ENCODE measurements at places on chromosomes 1 and 21. TPM values are rescaled to one million over a fixed set of nuclear protein-coding genes. Genes with fewer than 3 reads are reported as not detected.
A peak's percentile ranks its signal among the peaks of the same experiment; 100 is the strongest.

The TPTE gene
- total RNA-seq: not detected

The TAS1R1 gene
- total RNA-seq: not detected

GRCh38 chr21:45207839-45208626 is 79.7 kb downstream of the POFUT2 start:
- DNase-seq: no peak
- no peaks in the 10 kb centered on the region for H3K27me3 ChIP-seq
- no peaks in the 10 kb centered on the region for H3K4me1 ChIP-seq

The ADIPOR1 gene
- total RNA-seq: 133 TPM

The GUCA2B gene
- 1.0 TPM for total RNA-seq

The WASF2 gene
- total RNA-seq: 10.6 TPM

The HSD3B1 gene
- not detected for total RNA-seq

The PROK1 gene
- 0.38 TPM for total RNA-seq

- H3K27ac ChIP-seq: no peak overlapping the region
- no peaks in the 10 kb centered on the region for H3K27me3 ChIP-seq
- no peaks in the 10 kb centered on the region for H3K36me3 ChIP-seq
- DNase-seq: no peak
Measured at GRCh38 chr1:218925777-218926176, 247.9 kb upstream of the LYPLAL1 start.

- no peaks in the 10 kb centered on the region for H3K4me1 ChIP-seq
- no peaks in the 10 kb centered on the region for H3K36me3 ChIP-seq
- no peak overlapping the region for H3K27ac ChIP-seq
- no peak overlapping the region for H3K4me3 ChIP-seq
- no peaks in the 10 kb centered on the region for H3K27me3 ChIP-seq
Measured at GRCh38 chr1:194268839-194269238, 1082.4 kb upstream of the B3GALT2 start.

The SPATA46 gene
- not detected for total RNA-seq

DNA sequence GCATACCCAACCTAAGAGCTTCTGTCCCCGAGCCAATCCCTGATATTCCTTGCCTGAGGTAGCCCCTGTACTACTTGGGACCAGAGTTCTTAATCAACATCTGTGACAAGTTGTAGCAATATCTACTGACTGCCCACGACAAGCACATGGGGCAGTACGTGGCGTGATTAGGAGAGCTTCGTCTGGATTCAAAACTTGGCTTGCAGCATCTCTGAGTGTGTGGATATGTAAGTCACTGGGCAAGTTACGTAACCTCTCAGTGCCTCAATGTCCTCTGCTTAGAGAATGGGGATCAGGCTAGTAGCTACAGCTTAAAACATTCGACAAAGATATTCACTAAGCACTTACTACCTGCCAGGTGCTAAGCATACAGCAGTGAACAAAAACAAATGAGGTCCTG is 5.0 kb downstream of the HSPG2 start:
- H3K4me3 ChIP-seq: peak overlapping the region; percentile 18
- DNase-seq: peak; percentile 79
- peaks cover 50% of the 10 kb centered on the region for H3K4me1 ChIP-seq
- H3K36me3 ChIP-seq: no peaks in the 10 kb centered on the region
- no peaks in the 10 kb centered on the region for H3K27me3 ChIP-seq

DNA sequence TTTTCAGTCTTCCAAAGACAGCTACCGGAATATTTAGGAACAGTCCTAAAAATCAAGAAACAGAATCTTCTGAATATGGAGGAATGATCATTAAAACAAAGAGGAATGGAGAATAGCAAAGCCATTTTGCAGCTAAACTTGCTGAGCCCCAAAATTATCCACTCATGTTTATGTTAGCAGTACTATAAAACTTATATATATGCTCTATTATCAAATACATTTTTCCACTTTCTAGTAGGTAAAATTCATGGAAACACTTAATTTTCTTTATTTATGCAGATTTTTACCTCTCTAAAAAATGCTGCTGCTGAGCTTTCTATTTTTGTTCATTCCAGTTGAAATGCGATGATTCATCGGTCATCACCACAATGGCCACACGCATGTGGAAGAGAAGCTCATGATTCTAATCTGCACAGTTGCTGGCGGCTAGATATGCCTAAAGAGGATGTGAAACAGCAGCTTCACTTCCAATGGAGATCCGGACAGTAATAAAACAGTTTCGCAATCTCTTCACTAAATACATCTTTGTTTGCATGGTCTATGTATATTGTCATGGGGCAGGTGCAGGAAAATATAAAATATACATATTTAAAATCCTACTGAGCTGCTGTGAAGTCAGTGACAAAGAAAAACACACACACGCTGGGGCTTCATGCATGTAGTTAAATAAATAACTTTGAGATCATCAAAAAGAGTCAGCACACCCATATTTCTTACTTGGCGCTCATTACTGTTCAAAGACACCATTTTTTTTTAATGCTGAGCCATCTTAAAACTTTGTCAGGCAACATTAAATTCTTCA is 292.2 kb downstream of the SMYD3 start:
- H3K4me1 ChIP-seq: no peaks in the 10 kb centered on the region
- no peaks in the 10 kb centered on the region for H3K27me3 ChIP-seq
- H3K27ac ChIP-seq: no peak overlapping the region
- H3K4me3 ChIP-seq: no peak overlapping the region
- peak; percentile 21 for DNase-seq

The OR6K6 gene
- total RNA-seq: not detected

DNA sequence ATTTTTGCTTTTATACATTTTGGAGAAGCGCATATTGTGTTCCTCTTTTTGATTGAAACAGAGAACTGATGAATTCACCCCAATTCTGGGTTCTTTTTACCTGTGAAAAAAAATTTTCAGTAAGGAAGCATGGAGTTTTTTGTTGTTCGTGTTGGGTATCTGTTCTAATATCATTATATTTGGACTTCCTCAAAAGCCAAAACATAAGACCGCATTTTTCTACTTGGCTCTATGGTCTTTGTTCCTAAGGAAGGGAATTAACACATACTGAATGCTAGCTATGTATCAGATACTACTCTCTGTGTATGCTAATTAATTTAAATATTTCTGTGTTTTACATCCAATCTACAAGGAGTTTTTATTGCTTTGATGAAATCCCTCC is 12.9 kb downstream of the EPB41 start:
- no peak overlapping the region for H3K4me3 ChIP-seq
- H3K4me1 ChIP-seq: peaks cover 31% of the 10 kb centered on the region

The SLAMF6 gene
- total RNA-seq: 0.19 TPM

The THAP3 gene
- 16.7 TPM for total RNA-seq

- H3K4me1 ChIP-seq: no peaks in the 10 kb centered on the region
- no peaks in the 10 kb centered on the region for H3K27me3 ChIP-seq
- peak; percentile 60 for DNase-seq
- no peaks in the 10 kb centered on the region for H3K36me3 ChIP-seq
- peak within 1 kb of the TSS; percentile 63 for H3K27ac ChIP-seq
Measured at GRCh38 chr1:203351037-203351625, at the start of gene FMOD. Gene FMOD (minus strand): TSS chr1:203351122. CDS start chr1:203348270, 2,852 bp downstream.

The TRIM67 gene
- total RNA-seq: not detected

DNA sequence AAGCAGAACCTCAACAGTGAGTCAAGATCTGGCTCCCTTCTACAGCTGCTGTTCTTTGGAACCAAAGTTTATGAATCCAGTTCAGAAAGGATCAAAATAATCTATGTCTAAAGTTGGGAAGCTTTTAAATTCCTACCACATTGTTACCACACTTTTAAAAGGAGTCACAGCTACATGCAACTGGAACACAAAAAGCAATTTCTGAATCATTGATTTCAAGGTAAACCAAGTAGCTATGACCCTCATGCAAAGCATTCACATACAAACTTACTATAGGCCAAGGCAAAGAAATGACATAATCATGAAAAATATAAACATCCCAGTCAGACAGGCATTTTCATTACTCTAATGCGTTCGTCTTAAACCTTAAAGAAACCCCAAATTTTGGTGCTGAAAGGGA is 3.5 kb downstream of the SIPA1L2 start:
- H3K4me3 ChIP-seq: no peak overlapping the region
- no peaks in the 10 kb centered on the region for H3K27me3 ChIP-seq
- H3K4me1 ChIP-seq: peaks cover 9% of the 10 kb centered on the region
- no peaks in the 10 kb centered on the region for H3K36me3 ChIP-seq

DNA sequence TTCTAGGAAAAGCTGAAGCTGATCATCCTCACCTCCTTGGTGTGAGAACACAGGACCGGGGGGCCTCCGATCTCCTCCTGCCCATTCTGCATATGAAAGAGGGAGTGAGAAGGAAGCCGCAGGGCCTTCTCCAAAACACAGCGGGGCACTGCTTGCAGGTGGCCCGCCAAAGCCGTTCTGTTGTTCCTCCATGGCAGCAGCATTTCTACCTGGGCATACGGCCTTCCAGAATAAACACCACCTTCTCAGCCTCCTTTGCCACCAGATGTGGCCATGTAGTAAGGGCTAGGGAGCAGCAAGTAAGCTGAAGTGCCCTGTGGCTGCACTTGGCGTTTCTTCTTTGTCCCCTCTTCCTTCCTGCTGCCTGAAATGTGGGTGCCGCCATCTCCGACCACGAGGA is 214.9 kb downstream of the TOMM20 start:
- no peak for DNase-seq
- no peaks in the 10 kb centered on the region for H3K27me3 ChIP-seq
- H3K4me1 ChIP-seq: peaks cover 60% of the 10 kb centered on the region
- H3K27ac ChIP-seq: peak overlapping the region; percentile 94
- H3K4me3 ChIP-seq: no peak overlapping the region
- no peaks in the 10 kb centered on the region for H3K36me3 ChIP-seq

GRCh38 chr1:40648928-40649591 is 16.4 kb downstream of the RIMS3 start:
- H3K4me3 ChIP-seq: no peak overlapping the region
- no peak overlapping the region for H3K27ac ChIP-seq
- no peak for DNase-seq
- H3K4me1 ChIP-seq: peaks cover 6% of the 10 kb centered on the region
- peaks cover 6% of the 10 kb centered on the region for H3K27me3 ChIP-seq

- peaks cover 16% of the 10 kb centered on the region for H3K27me3 ChIP-seq
- no peak overlapping the region for H3K27ac ChIP-seq
- DNase-seq: no peak
- no peak overlapping the region for H3K4me3 ChIP-seq
- H3K36me3 ChIP-seq: no peaks in the 10 kb centered on the region
Measured at GRCh38 chr21:44459712-44460440, 4.6 kb downstream of the LRRC3 start.

DNA sequence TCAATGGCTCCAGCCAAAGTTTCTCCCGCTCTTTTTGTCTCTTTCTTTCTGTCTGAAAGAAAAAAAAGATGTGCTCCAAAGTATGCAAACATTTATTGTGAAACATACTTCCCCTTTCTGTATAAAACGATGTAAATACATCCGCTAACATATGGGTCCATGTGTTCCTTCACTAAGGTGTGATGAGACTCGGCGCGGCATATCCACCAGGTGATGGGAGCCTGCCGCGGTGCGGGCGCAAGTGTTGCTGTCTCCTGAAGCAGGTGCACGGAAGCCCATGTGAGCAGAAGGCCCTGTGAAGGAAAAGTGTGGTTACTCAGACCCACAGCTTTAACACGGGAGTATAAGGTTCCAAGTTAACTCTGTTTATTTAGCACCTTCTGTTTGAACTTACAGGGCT is 466.6 kb upstream of the C1orf87 start:
- no peak overlapping the region for H3K4me3 ChIP-seq
- H3K27me3 ChIP-seq: no peaks in the 10 kb centered on the region
- no peak for DNase-seq
- H3K27ac ChIP-seq: no peak overlapping the region

The IFNLR1 gene
- 7.4 TPM for total RNA-seq

DNA sequence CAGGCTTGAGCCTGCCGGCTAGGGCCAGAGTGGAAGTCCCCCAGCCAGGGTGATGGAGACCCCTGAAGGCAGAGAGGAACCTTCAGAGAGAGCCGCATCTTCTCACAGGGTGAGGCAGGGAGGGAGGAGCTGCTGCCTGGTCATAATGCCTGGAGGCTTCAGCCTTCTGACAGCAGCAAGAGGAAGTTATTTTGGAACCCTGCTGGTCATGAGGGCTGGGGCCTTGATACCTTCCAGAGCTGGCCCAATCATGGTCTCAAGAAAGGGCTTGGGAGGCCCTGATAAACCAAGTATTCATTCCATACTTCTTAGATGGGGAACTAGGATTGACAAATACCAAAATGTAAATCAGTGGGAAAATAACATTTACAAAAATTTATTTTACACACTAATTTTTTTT is 26.6 kb upstream of the MPZL1 start:
- no peak overlapping the region for H3K4me3 ChIP-seq
- no peaks in the 10 kb centered on the region for H3K27me3 ChIP-seq
- H3K27ac ChIP-seq: peak overlapping the region; percentile 87
- peaks cover 30% of the 10 kb centered on the region for H3K4me1 ChIP-seq

GRCh38 chr1:156439036-156439776 is 61.4 kb downstream of the MEF2D start:
- DNase-seq: no peak
- no peaks in the 10 kb centered on the region for H3K36me3 ChIP-seq
- H3K4me1 ChIP-seq: peaks cover 10% of the 10 kb centered on the region
- no peak overlapping the region for H3K4me3 ChIP-seq
- peaks cover 98% of the 10 kb centered on the region for H3K27me3 ChIP-seq

- peak overlapping the region; percentile 28 for H3K27ac ChIP-seq
- H3K27me3 ChIP-seq: peaks cover 9% of the 10 kb centered on the region
- H3K4me1 ChIP-seq: peaks cover 12% of the 10 kb centered on the region
- peak overlapping the region; percentile 59 for H3K4me3 ChIP-seq
Measured at GRCh38 chr1:6490181-6491080, 1.0 kb downstream of the PLEKHG5 start.

The BARHL2 gene
- not detected for total RNA-seq

The CFHR5 gene
- total RNA-seq: not detected

DNA sequence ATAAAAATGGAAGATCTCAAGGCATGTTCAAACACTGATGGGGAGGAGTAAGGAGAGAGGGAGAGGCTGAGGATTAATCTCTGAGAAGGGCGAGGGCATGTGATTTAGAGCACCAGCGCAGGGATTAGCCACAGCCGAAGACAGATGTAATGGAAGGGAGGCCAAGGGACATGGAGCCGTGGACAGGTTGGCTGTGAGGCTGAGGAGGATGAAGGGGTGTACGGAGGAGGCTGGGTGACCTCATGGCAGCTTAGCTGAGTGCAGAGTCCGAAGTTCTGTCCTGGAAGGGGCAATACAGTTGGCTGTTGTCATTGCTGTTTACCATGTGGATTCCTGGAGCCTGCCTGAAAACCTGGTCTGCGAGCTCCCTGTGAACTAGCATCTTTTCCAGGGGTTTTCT is 342.8 kb downstream of the RPS6KC1 start:
- no peak overlapping the region for H3K27ac ChIP-seq
- H3K36me3 ChIP-seq: no peaks in the 10 kb centered on the region
- no peaks in the 10 kb centered on the region for H3K27me3 ChIP-seq
